Calu3 (cell line): ENCODE measurements at places on chromosomes 12 and 14. TPM values are rescaled to one million over a fixed set of nuclear protein-coding genes. Genes with fewer than 3 reads are reported as not detected.
A peak's percentile ranks its signal among the peaks of the same experiment; 100 is the strongest.

ZNF84 gene
- total RNA-seq: 44.5 and 49.8 TPM in 2 replicates

DNA sequence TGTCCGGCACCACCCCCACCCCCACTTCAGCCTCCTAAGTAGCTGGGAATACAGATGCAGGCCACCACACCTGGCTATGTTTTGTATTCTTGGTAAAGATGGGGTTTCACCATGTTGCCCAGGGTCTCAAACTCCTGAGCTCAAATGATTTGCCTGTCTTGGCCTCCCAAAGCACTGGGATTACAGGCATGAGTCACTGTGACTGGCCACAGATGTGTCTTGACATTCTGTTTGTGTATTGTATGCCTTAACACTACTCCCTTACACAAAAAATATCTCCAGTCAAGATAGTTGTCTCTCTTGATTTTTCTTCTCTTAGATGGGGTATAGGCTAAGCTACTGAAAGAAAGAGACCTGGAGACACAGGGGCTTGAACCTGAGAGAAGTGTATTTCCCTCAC, 17.6 kb downstream of the CLEC14A start:
- no peak for DNase-seq

DNA sequence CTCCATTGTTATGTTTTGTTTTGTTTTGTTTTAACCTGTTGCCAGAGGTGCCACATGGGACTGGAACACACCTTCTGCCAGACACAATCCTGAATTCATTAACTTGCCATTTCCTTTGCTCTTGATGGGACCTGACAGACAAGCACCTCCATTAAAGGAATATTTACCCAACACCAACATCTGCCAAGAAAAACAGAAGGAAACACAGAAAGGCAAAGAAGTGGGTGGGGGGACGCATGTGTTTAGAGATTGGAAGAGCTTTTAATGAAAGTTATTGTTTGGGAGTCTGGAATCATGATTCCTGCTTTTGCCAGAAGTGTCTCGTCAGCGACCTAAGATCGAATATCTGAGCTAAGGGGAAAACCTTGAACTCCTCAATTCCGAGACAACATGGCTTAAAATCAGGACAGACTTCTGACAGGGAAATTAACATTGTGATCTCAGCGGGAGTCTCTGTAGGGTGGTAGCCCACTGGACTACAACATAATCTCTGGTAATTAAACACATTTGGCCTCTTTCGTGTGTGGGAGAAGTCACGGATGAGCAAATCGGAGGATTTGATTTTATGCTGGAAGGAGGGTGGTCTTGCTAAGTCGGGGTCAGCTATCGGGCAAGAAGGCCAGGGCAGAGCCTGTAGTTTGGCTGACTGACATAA, 210.4 kb upstream of the FAR2 start:
- DNase-seq: no peak

GPR65 gene
- 0.09 and 0.12 TPM in 2 replicates for total RNA-seq

DNA sequence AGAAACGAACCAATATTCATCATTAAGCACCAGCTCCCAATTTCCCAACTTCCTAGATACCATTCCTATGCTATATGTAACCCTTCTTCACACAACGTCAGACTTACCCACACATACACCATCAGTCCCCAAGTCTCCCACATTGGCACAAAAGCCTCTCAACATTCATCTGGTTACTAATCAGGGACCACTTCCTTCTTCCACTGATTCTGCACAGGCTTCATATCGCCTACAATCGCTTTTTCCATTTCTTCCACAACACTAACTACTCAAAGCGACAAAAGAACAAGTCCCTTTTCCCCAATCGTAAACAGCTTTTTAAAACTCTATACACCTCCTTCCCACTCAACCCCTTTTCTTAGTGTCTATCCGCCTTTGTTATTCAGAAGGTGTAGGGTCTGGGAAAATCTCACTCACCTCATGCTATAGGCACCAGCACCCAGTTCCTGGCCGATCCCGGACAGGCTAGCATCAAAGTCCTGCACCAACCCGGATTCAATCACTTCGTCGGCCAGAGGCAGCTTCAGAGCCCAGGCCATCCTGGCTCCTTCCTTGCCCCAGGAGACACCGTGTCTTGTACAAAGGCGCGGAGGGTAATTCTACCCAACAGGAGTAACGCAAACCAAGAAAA, 936 bp downstream of the TFCP2 start:
- peak; percentile 24 for DNase-seq

RPGRIP1 gene
- total RNA-seq: not detected in 2 replicates

DNA sequence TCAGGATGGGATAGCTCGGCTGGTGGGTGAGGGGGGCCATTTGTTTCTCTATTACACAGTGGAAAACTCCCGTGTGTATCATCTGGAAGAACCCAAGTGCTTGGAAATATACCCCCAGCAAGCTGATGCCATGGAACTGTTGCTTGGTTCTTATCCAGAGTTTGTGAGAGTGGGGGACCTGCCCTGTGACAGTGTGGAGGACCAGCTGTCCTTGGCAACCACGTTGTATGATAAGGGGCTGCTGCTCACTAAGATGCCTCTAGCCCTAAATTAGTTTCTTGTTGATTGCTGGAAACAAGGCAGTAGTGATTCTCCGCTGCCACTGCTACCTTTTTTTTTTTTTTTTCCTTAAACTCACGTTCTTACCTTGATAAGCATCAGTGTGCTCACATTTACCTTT, 1.9 kb downstream of the RIOX1 start:
- DNase-seq: no peak

DNA sequence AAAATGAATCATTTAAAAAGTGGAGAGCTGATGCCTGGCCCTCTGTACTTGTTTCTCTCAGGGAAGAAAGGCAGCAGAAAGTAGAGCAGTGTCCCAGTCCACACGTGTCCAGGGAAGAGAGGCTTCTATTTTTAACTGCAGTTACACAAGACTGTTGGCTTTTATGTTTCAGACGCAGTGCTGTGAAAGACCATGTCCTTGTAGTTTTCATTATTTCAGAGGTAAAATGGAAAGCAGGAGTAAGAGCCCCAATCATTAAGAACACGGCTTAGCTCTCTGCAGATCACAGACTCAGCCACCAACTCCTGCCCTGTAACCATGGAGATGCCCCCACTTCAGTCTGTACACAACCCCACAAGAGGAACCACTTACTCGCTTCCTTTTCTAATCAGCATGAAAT, 336.3 kb downstream of the DAD1 start:
- no peak for DNase-seq

LRRC43 gene
- total RNA-seq: not detected in 2 replicates
